ENCODE measurements at places on chromosomes 2 and 18.

DNA sequence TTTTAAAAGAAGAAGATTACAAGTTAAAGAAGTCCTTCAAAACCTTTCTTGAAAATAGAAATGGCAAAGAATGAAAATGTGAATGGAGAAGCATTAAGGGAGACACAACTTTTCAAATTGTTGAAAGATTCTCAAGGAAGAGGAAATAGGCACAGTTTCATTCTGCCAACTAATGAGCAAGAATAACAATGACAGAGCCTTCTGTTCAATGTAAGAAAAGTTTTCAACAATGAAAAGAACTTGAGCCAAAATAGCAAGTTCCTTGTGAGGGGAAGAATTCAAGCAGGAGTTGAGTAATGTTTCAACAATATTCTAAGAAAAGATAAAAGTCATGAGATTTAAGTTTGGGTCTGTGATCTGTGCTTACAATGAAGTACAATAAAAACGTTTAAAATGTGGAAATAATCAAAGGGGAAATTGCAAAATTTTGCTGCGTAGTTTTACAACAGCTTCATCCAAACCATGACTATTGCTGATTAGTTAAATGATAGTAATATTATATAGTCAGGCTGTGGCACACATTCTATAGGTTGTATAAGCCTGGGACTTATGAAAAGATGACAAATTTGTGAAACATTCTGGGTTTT is 122.6 kb downstream of the METTL4 start:
- DNase-seq = no peak

- no peak for DNase-seq
Observed at GRCh38 chr18:62258616-62259015, 66.5 kb upstream of the TNFRSF11A start.

GRCh38 chr18:49865401-49865800 is 52.1 kb upstream of the ACAA2 start:
- no peak for DNase-seq

DNA sequence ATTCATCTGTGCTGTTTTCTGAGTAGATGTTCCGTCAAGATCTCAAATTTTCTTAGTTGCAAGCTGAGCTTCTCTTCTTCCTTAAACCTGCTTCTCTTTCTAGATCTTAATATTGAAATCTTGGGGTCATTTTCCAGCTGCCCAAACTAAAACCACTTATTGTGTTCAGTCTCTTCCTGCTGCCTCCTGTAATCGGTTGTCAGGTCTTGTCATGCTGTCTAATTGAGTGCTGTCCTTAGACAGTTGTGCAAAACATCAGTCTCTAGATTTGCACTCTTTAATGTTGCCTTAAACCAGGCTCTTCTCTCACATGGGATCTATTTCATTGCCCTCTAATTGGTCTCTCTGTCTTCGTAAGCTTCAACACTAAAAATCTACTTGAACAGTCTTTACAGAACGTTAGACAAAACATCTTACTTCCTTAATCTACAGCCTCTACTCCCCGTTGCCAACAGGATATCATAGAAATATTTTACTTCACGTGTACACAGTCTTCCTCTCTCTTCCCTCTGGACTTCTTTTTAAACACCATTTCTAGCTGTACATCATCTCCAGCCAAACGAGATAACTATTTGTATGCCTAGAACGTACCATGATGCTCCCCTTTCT is 34.9 kb downstream of the GPD2 start:
- no peak for DNase-seq

GRCh38 chr2:107305966-107306365 is 420.0 kb upstream of the ST6GAL2 start:
- no peak for DNase-seq

- DNase-seq = peak; percentile 46
Observed at GRCh38 chr2:27888790-27889189, 1.4 kb downstream of the RBKS start.

DNA sequence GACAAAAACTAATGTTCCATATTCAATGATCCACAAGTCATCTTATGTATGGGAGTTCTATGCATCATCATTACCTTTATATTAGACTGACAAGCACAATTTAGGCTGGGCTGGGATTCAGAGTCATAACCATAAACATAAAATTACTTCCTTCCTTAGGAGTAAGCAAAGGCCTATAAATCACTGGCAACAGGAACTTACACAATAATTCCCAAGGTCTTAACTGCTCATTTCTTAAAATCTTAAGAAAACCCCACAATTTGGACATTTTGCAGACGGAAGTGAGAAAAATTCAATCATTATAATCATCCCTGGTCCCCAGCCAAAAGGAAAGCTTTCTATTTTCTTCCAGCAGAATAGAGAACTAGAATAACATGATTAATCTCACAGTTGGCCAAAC is 232.3 kb downstream of the DYM start:
- no peak for DNase-seq

GRCh38 chr2:223005496-223005895 is 46.5 kb upstream of the KCNE4 start:
- no peak for DNase-seq

- no peak for DNase-seq
Observed at GRCh38 chr2:144686518-144687215, 166.7 kb upstream of the ZEB2 start.

GRCh38 chr2:229001196-229001595 is 269.9 kb downstream of the PID1 start:
- no peak for DNase-seq

DNA sequence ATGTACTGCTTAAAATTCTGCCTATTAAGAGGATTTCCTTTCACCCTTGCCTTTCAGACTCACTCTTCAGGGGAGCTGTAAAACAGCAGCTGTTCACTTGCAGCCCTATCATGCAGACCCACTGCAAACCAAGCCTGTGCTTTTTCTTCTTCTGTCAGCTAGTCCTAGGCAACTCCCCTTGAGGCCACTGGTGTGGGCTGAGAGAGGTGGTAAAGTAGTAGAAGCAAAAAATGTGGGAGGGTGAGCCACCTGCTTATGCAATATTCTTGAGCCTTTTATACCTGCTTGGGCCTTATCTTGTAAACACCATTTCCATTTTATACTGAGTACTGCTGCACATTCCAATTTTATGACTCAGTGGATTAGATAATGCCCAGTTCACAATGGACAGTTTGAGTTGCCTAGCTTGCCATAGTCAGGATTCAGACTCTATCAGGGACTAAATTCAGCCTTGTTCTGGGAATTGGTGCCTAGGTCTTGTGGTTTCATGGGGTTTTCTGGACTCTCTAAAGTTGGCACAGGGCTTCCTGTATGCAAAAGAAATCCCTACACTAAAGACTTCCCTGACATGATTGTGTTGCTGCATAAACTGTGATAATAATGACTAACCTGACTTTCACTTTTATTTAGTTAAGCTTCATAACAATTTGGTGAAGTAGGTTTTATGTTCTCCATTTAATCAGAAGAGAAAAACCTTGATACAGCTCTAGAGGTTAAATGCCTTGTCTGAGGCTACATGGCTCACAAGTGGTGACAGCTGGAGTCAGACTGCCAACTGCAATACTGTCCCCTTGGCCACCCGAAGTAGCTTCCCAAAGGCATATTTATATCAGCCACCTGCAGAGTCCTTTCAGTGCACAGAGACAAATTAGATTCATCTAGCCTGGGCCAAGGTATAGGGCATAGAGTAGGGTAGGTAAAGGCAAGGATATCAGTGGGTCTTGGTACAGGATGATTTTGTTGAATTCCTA is 47.4 kb upstream of the KDM3A start:
- peak; percentile 19 for DNase-seq

DNA sequence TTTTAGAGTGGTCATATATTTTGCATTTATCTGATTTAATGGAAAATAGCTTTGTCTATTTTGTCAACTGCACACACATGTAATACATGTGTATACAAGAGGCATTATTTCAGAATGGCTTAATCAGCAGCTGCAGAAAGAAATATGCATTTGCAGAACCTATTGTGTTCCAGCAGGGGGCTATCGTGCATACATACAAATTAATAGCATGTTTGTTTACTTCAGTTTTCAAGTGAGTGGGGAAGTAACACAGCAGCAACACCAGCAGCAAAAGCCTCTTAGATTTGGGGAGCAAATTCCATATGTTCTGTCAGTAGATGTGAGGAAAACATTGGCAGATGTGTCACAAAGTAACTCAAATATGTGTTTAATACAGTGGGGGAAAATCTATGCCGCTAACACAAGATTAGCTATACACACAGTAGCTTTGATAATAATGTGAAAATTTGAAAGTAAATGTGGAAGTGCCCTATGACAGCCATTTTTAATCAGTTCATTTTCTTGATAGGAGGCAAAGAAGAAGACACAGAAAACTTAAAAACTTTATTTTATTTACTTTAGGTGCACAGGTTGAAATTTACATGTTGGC is 218.1 kb downstream of the WDR7 start:
- DNase-seq = peak; percentile 42

GRCh38 chr2:191845248-191845715 is 1.6 kb downstream of the CAVIN2 start:
- DNase-seq = no peak

- no peak for DNase-seq
Observed at GRCh38 chr2:121002597-121002996, 266.9 kb downstream of the GLI2 start.

DNA sequence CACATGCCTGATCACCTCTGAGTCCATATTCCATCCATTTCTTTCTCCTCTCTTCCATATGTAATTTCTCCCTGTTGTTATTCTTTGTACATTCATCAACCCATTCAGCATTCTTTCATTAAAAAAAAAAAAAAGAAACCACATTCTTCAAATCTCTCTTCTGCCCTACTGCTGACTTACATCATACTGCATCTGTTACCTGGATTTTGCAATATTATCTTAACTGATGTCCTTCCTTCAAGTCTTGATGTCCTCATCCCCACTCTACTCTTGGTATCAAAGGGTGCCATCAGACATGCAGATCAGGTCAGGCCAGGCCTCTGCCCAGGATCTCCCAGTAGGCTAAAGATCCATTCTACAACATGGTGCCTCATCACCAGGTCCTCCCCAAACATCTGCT is 90.6 kb downstream of the SGPP2 start:
- DNase-seq = no peak

- DNase-seq = no peak
Observed at GRCh38 chr2:23379220-23379695, 5.7 kb upstream of the KLHL29 start.

DNA sequence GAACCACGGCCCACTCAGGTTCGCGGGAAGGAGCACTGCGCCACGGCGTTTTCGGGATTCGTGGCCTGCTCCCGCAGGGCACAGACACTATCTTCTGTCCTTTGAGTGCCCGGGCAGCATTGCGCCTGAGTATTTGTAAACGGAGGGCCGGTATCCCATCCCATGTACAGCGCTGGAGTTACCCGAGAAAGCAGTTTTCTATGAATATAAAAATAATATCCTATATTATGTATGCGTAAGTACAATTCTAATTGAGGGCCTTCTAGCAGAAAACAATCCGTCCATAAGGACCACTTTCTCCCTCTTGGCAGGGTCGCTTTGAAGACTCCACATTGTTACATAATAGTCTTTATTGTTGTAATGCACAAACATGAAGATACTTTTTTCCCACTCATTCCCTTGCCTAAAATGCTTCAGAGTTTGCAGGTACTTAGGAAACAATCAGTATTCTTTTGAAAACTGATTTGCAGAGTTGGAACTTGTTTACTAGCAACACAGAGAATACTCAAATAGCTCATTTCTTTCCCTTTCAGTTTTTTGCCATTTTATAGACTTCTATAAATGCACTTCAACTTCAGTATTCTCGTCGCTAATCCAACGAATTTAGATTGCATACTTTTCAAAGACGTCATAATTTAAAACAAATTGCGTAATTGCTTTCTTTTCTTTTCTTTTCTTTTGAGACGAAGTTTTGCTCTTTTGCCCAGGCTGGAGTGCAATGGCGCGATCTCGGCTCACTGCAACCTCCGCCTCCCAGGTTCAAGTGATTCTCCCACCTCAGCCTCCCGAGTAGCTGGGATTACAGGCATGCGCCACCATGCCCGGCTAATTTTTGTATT is 1.0 kb upstream of the REV1 start:
- DNase-seq = no peak

DNA sequence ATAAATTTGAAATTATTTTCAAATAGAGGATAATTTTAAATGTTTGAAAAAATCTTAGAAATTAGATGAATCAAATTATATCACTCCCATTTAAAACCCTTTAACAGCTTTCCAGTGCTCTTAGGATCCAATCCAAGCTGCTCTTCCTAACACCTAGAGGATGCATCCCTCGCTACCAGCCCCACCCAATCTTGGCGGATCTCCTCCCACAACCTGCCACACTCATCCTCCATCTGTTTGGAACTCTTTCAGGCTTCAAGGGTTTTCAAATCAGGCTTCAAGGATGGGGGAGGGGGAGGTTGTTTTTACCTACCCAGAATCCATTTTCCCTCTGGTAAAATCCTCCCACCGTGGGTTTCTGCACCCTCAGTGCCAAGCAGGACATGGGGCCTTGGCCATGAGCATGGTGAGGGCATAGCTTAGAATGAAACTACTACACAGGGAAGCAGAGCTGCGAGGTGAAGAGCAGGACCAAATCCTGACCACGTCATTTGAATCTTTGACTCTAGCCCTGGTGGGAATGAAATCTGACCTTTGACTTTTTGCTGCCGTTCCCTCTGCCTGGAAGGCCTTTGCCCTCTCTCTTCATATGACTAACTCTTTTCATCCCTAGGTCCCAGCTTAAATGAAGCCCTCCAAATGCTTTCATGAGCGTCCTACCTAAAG is 113.0 kb upstream of the MAPRE2 start:
- DNase-seq = no peak

DNA sequence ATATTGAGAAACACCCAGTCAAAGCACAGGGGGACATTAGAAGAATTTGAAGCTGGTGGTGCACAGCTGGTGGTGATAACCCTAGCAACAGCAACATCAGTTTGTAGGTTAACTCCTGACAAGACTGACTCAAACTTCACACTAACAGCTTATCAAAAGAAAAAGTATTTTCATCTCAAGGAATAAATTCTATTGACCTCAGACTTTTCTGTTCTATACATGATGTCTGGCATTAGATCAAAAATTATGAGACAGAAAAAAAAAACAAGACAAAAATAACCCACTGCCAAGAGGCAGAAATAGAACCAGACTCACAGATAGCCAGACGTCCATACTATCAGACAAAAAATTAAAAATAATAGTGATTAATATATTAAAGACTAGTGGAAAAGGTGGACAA is 126.1 kb downstream of the COL6A3 start:
- no peak for DNase-seq

- no peak for DNase-seq
Observed at GRCh38 chr2:101675512-101675911, 22.0 kb upstream of the MAP4K4 start.

GRCh38 chr2:100052650-100053049 is 89.7 kb downstream of the AFF3 start:
- DNase-seq = no peak

All from astrocyte of the spinal cord (primary cell).